ENCODE measurements at places on chromosomes 3 and 15. TPM values are rescaled to one million over a fixed set of nuclear protein-coding genes. Genes with fewer than 3 reads are reported as not detected.

Gene TMED3
- total RNA-seq: 155 TPM

Gene FOXB1
- not detected for total RNA-seq

Gene CSTA
- total RNA-seq: 1.5 TPM

Gene PROS1
- total RNA-seq: 9.9 TPM

Gene PXYLP1
- 16.1 TPM for total RNA-seq

Gene FEZF2
- not detected for total RNA-seq
